ENCODE measurements at places on chromosomes 5 and 9.

DNA sequence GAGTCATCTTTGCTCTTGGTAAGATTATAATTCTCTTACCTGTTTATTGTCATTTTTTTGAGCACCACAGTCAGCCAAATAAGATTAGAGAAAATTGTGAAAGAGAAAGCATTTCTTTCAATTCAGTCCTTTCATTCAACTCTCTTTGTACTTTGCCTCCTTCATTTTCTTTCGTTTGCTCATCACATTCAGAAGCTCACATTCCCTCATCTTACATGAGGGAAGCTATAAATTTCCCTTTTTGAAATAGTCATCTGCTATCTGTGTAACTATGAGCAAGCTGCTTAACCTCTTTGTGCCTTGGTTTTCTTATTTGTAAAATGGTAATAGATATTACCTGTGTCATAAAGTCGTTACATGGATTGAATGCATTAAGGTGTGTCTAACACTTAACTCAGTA is 41.4 kb downstream of the PAM start:
- DNase-seq, result no peak

- DNase-seq, result no peak
These were observed 22.6 kb downstream of the PRRT1B start for GRCh38 chr9:131567910-131568309.

DNA sequence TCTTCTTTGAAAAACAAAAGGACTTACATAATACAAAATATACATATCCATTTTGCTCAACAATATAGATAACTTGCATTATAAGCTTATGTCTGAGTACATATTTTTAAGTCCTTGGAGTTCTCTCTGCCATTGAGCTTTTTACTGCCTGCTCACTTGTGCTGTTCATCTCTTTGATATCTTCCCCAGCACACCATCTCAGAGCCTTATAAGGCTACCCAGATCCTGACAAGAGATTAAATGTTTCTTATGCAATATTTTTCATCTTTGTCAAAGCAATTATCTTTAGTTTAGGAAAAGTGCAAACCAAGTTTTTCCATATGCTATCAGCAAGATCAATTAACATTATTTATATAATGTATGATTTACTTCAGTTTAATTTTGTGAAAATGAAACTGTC is 60.7 kb upstream of the ITGA1 start:
- no peak for DNase-seq

DNA sequence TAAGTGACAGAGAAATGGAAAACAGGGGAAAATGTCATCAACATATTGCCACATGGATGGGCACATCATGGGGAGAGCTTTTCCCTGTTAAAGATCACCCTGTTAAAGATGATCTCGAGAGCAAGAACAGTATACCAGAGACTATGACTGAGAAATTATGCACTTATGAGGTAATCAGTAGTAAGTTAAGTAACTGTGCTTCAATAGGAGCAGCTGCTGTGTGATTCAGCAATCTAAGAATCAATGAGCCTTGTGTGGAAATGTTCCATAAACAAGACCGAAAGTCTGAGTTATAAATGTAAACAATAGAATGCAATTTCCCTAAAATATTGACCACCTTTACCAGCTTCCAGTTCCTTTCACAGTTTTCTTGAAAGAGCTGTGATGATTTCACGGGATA is 582.3 kb downstream of the CAAP1 start:
- no peak for DNase-seq

DNA sequence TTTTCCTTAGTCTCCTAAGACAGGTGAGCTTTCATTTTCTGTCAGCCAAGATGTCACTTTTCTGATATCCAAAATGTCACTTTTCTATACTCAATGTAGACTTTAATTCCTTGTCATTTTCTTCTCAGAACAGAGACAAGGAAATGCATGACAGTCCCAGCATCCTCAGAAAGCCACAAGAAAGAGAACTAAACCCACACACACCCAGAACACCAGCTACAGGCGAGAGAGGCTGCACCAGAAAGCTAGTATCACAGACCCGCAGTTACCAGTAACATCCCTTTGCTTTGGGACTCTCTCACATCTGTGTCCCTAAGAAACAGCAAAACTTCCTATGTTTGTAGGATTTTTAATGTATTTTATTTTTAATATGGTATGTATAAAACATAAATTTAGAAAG is 17.1 kb downstream of the TRMO start:
- DNase-seq, result peak; percentile 87

- peak; percentile 52 for DNase-seq
These were observed 15.5 kb downstream of the AKNA start for GRCh38 chr9:114371973-114372917.

DNA sequence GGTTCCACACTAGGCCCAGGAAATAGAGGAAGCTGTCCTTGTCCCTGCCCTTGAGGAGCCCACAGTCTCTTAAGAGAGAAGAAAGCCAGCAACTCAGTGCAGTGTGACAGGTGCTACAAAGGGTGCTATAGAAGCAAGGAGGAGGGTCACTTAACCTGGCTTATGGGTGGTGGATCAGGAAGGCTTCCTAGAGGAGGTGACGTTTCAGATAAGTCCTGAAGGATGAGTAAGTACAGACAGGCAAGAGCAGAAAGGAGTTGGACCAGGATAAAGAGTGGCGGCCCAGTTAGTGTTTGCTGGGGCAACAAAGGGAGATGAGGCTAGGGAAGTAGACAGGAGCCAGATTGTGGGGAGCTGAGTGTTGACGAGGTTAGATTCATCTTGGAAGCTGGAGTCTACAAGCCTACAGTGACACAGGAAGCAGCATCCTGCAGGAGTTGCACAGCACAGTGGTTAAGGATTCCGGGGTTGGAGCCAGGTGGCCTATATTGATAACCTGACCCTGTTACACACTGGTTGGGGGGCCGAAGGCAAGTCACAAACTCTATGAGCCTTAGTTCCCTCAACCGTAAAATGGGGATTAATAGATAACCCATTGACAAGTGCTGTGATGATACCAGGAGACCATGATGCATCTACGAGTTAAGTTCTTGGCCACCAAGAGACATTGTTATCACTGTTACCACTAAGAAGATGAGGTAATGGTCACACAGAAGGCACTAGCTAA is 5.4 kb upstream of the LHX6 start:
- DNase-seq, result no peak
